ENCODE measurements at places on chromosomes 4 and X.

- no peak for DNase-seq
Observed at GRCh38 chrX:130805903-130806302, 97.1 kb downstream of the ENOX2 start.

GRCh38 chr4:11514003-11514402, 85.3 kb upstream of the HS3ST1 start:
- DNase-seq: no peak

GRCh38 chr4:106738121-106738520, 298.0 kb downstream of the DKK2 start:
- no peak for DNase-seq

- no peak for DNase-seq
Observed at GRCh38 chr4:73408181-73408867, 4.2 kb downstream of the ALB start.

GRCh38 chrX:19046343-19047215, 62.7 kb upstream of the PHKA2 start:
- DNase-seq: no peak

- no peak for DNase-seq
Observed at GRCh38 chr4:784401-785331, 41.3 kb downstream of the CPLX1 start.

DNA sequence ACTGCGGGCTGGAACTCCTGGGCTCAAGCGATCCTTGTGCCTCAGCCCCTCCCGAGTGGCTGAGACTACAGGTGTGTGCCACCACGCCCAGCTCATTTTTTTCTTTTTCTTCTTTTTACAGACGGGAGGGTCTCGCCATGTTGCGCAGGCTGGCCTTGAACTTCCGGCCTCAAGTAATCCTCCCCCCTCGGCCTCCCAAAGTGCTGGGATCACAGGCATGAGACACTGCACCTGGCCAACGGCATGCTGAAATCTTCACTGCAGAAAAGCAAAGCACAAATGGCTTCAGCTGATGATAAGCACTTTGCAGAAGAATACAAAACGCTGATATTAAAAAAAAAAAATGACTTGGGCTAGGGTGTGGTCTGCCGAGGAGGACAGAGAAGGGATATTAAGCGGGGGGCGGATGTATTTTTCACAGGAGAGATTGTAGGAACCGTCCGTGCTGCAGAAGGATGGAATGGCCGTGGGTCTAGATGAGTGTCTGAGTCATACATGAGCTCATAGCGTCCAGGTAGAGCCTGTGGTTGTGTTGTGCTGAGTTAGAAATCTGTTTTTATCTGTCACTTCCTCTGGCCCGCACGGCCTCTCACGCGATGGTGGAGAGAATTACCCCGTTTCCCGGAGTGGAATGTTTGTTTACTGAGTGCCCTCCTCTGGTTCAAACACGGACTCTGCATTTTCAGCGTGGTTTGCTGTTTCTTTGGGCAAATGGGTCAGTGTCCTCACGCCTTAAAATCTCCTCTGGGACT, 8.5 kb upstream of the AKAP17A start:
- no peak for DNase-seq

- no peak for DNase-seq
Observed at GRCh38 chr4:164959896-164960295, 17.6 kb downstream of the TRIM61 start.

GRCh38 chr4:119099227-119099810, 36.3 kb upstream of the MYOZ2 start:
- no peak for DNase-seq

DNA sequence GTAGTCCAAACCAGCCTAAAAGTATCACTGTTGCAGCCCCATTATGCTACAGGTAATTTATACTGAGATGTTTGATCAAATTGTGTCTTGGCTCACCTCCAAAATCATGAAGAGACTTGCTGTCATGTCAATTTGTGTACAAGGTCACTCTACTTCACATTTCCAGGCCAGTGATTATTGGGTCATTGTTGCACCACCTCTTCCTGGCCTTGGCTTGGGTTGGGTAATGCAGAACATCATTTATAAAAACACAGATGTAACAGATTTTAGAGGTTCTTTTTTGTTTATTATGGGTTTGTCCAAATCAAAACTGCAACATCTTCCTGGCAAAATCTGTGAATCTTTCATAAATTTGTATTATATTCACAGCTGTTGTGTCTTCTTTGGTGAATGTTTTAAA, 459.5 kb downstream of the ANKRD50 start:
- no peak for DNase-seq

DNA sequence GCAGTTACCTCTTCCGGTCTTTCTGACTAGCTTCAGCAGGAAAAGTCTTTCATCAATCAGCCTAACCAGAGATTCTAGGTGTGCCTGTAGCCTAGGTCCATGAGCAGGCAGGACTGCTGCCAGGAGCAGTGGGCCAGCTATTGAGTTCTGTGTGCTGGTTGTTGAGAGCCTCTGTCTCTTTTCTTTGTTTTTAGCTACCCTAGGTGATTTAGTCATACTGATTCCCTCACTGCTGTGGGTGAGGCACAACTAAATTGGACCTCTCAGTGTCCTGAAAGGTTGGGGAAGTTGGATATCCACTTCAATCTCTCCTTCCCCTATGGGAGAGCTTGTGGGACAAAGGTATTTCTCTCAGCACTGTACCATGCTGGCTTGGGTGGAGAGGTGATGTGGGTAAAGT, 354.9 kb downstream of the GPAT3 start:
- no peak for DNase-seq

DNA sequence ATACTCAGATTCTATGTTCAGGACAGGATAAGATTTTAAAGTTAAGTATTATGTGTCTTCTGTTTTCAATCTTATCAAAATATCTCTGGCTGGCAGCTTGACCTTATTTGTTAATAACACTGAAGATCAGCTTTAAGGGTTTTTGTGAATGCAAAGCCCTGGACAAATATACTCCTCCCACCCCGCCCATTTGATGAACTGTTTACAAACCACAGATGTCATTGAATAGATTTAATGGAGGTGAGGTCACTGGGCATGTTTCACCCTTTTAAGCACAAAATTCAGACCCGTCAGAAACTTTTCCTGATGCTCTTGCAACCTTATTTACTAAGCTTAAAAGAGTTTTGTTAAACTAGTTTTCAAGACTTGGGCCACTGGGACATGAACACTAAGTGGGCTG, 10.1 kb upstream of the CXCL8 start:
- DNase-seq: no peak

Measured in hypothalamus (tissue), 51 donors.